ENCODE measurements at places on chromosomes 5 and 9. TPM values are rescaled to one million over a fixed set of nuclear protein-coding genes. Genes with fewer than 3 reads are reported as not detected.

DNA sequence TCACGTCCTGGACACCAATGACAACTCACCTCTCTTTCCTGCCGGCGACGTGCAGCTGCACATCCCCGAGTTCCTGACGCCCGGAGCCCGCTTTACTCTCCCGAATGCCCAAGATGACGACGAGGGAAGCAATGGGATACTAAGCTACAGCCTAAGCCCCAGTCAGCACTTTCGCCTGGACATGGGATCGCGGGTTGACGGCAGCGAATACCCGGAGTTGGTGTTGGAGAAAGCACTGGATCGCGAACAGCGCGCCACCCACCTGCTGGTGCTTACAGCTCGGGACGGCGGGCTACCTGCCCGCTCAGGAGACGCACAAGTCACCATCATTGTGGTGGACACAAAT, 1.1 kb downstream of the PCDHAC1 start:
- no peak for DNase-seq

GRCh38 chr5:131647048-131647769, 12.2 kb upstream of the RAPGEF6 start:
- no peak for DNase-seq

DNA sequence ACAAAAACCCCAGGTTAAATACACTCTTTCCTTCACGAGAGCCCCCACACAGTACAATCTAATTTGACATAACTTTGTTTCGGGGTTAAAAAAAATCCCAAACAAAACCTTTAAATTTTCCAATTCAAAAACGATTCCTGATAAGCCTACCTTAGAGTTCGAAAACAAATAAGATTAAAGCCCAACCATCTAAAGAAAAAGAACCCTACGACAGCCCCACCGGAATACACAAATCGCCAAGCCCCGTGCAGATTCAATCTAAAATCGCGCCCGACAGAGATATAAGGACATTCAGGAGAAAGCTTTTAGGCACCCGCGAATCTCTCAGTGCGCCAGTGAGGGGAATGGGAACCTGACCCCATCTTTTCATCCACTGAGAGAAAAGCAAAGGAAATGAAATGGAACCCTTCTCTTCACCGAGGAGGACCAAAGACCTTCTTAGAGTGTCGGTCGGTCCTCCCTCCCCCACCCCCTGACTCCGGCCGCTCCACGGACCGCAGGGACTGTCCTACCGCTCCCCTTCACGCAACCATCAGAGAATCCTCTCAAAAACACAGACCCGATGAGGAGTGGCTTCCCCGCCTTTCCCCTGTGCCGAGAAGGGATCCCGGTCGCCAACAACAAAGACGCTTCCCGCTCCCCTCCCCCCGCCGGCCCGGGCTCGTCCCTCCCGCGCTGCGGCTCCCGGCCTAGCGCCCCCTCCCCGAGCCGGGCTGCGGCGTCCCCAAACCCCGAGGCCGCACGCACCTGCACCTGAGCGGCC, 925 bp downstream of the ABHD17B start:
- no peak for DNase-seq

DNA sequence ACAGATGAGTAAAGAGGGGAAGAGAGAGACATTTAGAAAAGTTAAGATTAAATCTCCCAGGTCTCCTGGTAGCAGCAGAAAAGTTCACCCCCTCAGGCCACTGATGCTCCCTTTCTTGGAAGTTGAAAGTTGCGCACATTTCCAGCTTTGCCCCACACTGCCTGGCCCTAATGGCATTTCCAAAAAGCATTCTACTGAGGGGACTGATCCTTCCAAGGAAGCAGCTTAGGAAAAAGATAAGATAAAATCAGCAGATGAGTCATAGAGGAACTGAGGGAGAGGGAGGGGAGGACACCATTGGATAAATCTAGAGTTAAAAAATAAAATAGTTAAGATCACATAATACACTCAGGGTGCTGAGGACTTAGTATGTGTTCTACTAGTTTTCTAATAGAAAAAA, 67.6 kb upstream of the SLC12A2 start:
- no peak for DNase-seq

GRCh38 chr9:37602817-37603216, 10.4 kb upstream of the TOMM5 start:
- DNase-seq, result no peak

- DNase-seq, result no peak
Measured at GRCh38 chr9:116596646-116597045, 90.5 kb upstream of the TRIM32 start.

DNA sequence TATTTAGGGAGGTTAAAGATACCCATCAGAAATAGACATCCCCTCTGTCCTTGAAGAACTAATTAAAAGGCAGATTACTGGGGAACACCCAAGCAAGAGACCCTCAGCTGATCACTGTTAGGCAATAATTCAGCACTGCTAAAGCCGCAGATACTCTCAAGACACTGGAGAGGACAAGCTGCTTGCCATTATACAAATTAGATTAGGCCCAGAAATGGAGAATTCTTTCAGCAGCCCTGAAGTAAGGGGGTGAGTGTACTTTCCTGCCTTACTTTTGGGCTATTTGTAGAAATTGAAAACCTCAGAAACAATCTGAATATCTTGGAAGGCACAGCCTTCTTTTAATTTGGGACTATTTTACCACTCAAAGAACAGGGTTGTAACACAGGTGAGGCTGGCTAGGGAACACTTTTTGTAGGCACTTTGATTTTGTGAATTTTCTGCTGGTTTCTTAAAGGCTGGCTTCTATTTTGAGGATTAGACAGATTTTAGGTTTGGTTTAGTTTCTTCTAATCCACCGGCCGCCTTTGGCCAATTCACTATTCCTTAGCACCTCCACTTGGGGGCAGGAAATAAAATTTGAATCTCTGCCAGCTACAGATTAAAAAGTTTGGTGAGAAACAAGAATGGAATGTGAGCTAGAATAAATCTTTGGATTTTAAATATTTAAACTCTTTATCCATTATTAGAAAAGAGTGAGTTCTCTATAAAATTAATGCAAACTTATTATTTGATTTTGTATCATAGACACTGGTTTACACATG, 106.0 kb downstream of the SMARCA2 start:
- DNase-seq, result no peak

- no peak for DNase-seq
Measured at GRCh38 chr9:89661956-89662717, 57.3 kb downstream of the GADD45G start.

DNA sequence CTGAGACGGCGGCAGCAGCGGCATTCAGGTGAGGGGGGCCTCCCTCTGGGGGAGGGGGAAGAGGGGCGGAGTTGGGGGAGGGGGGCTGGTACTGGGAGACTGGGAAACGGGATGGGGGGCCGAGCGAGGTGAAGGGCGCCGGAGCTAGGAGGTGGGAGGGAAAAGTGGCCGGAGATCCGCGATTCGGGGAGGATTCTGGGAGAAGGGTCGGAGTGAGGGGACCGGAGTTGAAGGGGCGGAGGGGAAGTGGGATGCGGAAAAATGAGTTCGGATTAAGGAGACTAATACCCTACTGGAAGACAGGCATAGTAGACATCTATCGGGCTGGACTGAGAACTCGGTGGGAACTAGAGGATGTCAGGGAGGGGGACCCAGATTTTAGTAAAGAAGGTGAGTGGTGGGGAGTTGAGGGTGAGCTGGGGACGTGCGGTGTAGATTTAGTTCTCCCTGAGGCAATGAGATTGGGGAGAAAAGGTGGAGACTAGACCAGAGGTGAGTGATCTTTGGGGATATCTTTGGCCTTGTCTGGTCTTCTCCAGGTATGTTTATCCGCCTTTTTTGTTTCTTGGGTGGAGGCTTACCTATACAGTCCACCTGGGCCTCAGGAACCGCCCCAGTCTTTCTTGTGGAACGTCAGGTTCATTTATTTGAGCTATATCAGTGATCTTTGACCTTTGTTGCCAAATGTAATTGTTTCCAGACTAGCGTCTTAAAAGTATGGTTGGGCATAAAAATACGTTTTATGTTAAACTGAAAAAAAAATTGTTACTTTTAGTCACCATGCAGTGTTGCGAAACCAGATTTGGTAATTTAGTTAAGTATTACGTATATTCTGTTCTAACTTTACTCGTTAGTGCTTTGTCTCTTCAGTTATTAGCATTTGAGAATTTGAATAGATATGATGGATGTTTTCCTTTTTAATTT, 632 bp downstream of the UBAP1 start:
- no peak for DNase-seq

DNA sequence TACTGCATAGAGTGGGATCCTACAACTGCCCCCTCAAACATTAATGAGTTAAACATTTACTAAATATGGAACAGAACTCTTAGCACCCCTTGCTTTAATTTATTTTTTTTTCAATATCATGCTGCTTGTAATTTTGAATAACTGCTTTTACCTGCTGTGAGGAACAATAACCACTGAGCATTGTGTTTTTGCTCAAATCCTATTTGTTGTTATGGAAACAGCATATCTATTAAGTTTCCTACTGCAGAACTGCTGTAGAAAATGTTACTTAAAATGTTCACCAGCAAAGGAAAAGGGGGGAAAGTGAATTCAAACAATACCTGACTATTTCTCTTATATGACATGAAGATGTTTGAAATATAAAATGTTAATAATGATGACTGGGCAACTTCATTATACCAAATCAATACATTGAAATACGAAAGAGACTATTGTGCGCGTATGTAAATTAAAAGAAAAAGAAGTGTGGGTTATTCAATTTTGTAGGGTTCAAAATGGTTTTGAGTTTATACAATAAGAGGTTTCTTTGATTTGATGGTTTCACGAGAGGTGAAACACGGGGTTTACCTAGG, 1043.8 kb upstream of the NUDT12 start:
- DNase-seq, result no peak

DNA sequence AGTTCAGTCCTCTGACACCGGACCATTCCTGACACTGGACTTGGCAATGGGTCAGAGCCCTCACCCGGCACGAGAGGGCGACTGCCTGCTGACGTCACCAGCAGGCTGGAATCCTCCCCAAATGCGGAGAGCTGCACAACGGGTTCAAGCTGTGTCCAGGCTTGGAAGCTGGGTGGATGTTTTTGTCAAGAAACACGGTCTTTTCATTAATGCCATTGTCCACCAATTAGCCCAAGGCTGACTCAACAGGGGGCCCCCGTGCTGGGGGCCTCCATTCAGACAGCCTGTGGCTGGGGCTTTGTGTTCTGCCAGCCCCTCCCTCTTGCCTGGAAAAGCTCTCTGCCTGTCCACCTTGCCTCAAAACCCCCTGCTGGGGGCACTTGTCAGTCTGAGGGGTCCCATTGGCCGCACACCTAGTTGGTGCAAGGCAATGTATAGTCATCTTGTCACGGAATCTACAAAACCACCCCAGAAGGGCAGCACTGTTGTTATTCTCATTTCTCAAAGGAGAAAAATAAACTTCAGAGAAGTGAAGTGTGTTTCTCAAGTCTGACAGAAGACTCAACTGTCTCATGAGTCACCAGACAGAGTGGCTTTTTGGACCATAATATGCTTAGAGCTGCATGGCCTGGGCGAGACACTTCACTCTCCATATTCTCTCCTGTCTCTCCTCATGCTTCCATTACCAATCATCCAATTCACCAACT, 24.6 kb downstream of the NDUFA8 start:
- no peak for DNase-seq

DNA sequence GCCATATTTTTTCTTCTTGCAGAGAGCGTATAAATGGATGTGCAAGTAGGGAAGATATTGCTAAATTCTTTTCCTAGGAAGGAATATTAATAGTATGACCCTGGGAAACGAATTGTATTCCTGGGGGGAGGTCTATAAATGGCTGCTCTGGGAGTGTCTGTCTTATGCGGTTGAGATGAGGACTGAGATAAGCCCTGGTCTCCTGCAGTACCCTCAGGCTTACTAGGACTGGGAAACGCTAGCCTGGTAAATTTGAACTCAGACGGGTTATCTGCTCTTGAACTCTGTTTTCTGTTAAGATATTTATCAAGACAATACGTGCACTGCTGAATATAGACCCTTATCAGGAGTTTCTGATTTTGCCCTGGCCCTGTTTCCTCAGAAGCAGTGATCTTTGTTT, 1126.4 kb upstream of the C9orf72 start:
- DNase-seq, result no peak

GRCh38 chr5:90813392-90813791, 254.8 kb downstream of the ADGRV1 start:
- no peak for DNase-seq

CPLANE1 gene
- total RNA-seq, result 8.0 TPM

OR1J2 gene
- not detected for total RNA-seq

DDX4 gene
- not detected for total RNA-seq

PCDHB15 gene
- 0.99 TPM for total RNA-seq

PTGS1 gene
- total RNA-seq, result 15.6 TPM
